Fibroblast of skin of abdomen (primary cell): ENCODE measurements at places on chromosomes 1 and 21.

DNA sequence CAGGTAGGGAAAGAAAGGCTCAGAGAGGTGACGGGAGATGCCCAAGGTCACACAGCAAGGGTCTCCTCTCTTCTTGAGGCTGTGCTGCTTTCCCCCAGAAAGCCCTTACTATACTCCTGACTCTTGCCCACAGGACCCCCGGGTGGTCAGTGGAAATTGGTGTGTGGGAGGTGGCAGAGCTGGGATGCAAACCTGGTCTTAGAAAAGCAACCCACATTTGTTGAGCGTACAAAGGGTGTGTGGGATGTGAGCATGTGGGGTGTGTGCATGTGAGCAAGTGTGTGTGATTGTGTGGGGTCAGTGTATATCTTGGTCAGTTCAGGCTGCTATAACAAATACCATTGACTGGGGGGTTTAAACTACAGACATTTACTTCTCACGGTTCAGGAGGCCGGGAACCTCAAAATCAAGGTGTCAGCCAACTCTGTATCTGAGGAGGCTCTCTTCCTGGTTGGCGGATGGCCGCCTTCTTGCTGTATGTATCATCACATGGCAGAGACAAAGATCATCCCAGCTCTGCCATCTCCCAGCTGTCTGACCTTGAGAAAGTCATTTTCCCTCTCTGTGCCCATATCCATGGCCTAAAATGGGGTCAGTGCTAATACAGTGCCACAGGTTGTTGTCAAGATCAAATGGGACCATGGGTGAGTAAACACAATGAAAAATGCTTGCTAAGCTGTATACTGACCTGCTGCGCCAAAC lies 268.5 kb downstream of the PTPRU start:
- no peak for DNase-seq

DNA sequence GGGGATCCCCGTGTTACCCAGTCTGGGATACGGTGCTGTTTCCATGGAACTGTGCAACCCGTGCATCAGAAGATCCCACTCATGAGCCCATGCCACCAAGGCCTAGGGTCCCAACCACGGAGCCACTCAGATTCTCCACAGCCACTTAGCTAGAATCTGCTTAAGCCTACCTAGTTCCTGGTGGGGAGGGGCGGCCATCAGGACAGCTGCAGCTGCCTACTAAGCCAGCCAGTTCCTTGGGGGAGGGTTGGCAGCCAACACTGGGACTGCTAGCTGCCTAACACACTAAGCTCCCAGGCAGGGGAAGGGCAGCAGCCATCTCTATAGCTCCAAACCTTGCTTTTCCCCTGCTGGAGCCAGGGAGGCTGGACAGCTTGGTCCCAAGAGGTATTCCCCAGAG lies 549.2 kb upstream of the BRINP3 start:
- DNase-seq = no peak

- no peak for DNase-seq
Measured at GRCh38 chr1:234226819-234227165, 146.5 kb upstream of the COA6 start.

DNA sequence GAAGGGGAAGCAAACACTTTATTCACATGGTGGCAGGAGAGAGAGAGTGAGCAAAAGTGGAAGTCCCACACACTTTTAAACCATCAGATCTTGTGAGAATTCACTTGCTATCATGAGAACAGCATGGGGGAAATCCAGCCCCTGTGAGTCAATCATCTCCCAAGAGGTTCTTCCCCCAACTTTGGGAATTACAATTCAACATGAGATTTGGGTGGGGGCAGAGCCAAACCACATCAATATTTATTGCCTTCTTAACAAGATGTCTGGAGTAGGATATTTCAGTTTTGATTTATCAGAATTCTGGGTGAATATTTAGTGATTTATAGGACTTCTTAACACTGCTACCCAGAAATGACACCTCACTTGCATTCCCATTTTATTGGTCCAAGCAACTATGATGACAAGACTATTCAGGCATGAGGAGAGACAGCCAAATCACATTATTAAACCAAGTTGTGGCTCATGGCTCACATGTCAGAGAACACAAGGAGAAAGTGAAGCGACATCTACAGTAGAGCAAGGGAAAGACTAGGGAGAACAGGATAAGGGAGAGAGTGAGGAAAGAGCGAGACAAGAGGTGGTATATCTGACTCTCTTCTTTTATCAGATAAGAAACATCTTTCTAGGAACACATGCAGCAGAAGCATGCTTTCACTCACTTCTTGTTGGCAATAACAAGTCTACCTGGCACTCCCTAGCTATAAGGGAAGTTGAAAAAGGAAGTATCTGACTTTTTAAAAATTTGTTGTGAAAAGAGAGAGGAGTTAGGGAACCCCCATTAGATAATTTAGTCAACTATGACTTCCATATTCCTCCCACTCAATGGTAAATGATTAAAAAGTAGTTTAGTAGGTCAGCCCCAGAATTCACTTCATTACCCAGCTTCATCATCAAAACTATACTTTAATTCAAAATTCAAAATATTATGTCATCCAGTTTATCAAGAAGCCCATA lies 36.6 kb upstream of the PTPRC start:
- peak; percentile 99 for DNase-seq
